ENCODE measurements at places on chromosomes 4 and X. TPM values are rescaled to one million over a fixed set of nuclear protein-coding genes. Genes with fewer than 3 reads are reported as not detected.

Gene TRIM60
- not detected for polyA plus RNA-seq

Gene MSL3
- 86.0 TPM for polyA plus RNA-seq

Gene CCSER1
- polyA plus RNA-seq, result 0.09 TPM

Gene DDIT4L
- 0.15 TPM for polyA plus RNA-seq

Gene UGT2B15
- not detected for polyA plus RNA-seq

Gene CYBB
- polyA plus RNA-seq, result 842 TPM

Gene H2BW2
- not detected for polyA plus RNA-seq

Gene ITGB1BP2
- polyA plus RNA-seq, result not detected

Gene PNMA3
- polyA plus RNA-seq, result 0.48 TPM

Gene NIPAL1
- polyA plus RNA-seq, result not detected

Gene GAB3
- polyA plus RNA-seq, result 44.0 TPM

Gene FBXO8
- 3.9 TPM for polyA plus RNA-seq

Gene TRPC5OS
- not detected for polyA plus RNA-seq

Gene LANCL3
- polyA plus RNA-seq, result not detected

Gene IL2
- not detected for polyA plus RNA-seq

Gene VCX
- polyA plus RNA-seq, result not detected

Gene ADH1B
- polyA plus RNA-seq, result not detected

Gene INTU
- 0.17 TPM for polyA plus RNA-seq

Gene ETDB
- polyA plus RNA-seq, result not detected

Gene SMIM31
- not detected for polyA plus RNA-seq

Gene RBMXL3
- polyA plus RNA-seq, result not detected

Gene CXCL3
- polyA plus RNA-seq, result 2.5 TPM
